ENCODE measurements at places on chromosomes 12 and 14.

DNA sequence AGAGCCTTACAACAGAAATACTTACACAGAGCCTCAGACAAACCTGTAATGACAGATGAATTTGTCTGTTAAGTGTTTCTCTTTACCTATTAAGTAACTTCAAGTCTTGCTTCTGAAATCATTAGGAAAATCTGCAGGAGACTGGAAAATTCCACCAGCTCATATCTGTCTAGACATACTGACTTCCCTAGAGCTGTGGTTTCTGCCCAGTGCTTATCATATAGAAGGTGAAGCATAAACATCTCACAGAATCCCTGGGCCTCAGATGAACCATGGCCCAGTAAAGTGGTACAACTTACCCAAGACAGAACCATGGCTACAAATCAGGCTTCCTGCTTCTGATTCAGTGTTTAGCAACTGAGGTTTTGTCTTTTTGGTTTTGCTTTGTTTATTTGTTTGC lies 91.6 kb downstream of the EGLN3 start:
- no peak for DNase-seq

- DNase-seq = no peak
Observed at GRCh38 chr12:32698285-32698684, 19.2 kb downstream of the DNM1L start.

GRCh38 chr12:5488626-5488955 lies 56.7 kb downstream of the NTF3 start:
- DNase-seq = no peak

GRCh38 chr12:127300753-127301152 lies 966.2 kb upstream of the TMEM132C start:
- no peak for DNase-seq

DNA sequence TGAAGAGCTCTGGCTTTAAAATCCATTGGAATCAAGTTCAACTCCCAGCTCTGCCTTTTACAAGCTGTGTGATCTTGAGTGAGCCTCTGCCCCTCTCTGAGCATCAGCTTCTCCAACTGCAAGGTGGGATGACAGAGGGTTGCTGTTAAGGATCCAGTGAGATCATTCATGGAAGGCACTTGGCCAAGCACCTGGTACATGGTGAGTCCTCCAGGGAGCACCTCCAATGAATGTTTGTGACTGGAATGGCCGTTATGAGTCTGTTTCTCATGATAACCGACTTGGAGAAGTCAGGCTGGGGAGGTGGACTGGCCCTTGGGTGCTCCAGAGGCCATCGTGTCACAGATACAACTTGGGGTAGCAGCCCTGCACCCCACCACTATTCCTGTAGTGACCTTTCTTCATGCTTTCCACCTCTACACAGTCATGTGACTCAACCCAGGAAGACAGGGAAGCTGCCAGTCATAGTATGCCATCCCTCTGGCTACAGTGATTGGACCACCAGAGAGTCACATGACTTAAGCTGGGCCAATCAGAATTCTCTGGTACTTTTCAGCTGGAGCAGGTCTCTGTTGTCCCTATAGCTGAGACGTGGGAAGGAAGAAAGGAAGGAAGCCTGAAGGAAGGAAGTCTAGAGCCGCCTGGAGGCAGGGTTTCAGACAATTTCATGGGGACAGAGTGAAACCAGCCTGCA lies 146.5 kb upstream of the MYL2 start:
- DNase-seq = no peak

All from activated CD4-positive, CD25-positive, alpha-beta regulatory T cell treated with anti-CD3 and anti-CD28 coated beads, Interleukin-2, amount 50 U/mL, for 72 hours (primary cell).